ENCODE measurements at places on chromosomes 5 and 9.
A peak's percentile ranks its signal among the peaks of the same experiment; 100 is the strongest.

GRCh38 chr9:100591139-100591538 lies 13.3 kb downstream of the CAVIN4 start:
- no peak for DNase-seq

DNA sequence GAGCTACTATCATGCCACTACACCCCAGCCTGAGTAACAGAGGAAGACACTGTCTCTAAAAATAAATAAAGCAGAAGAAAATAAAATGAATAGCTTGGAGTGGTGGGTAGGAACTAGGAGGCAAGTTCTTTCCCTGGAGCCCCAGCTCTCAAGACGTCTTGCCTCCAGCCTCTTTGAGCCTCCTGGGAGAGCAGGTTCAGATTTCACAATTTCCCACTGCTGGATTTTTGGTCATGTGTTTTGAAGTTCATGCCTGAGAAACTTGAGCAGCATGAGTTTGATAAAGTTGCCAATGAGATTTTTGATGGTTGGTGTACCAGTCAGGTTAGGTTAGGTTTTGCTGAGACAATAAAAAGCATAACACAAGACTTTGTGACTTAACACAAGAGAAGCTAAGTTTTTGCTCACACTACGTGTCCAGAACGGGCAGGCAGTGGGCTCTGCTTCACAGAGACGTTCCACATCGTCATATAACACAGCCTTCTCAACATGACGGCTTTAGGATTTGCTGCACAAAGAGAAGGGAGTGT lies 4.1 kb upstream of the CCDC69 start:
- DNase-seq = no peak

- peak; percentile 74 for DNase-seq
Observed at GRCh38 chr5:169637549-169638121, 560 bp downstream of the DOCK2 start.

DNA sequence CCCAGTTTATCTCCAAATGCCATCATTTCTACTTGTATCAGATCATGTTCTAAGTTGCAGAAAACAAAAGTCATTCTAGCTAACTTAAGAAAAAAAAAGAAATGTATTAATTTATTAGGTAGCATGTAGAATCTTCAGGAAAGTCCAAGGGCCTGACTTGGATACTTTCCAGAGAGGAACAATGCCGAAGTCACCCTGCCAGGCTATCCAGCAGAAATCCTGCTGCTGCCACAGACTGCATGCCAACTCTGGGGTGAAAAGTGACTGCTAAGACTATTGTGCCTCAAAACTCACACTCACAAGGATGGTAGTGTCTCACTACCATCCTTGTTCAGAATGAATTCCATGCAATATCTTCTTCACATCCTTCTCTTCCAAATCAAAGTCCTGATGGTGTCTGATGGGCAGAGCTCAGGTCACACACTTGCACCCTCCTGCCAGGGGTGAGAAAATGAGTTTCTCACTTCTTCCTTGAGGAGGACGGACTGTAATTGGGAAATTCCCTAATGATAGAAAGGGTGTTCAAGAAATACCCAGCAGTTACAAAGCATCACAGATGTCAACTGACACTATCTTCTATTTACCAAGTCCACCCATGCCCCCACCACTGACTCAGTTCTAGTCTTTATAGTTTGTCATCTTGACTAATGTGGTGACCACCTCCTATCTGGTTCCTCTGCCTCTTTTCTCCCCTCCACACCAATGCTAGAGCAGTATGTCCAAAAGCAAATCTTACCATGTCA lies 279.4 kb downstream of the CWC27 start:
- no peak for DNase-seq

DNA sequence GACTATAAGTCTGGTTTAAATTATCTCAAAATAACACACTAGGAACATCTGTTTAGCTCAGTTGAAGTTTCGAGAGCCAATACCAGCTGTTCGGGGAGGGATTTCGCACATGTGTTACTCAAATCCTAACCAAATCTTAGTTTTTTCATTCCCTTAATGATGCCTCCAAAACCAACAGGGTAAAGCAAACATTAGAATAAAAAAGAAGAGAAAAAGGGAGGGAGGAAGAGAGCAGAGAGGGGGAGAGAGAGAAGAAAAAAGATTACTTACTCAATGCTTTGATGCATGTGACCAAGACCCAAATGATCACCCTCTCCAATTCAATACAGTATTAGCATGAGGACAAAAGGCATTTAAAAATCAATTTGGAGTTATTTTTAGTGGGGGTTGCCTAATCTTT lies 86.0 kb upstream of the NR5A1 start:
- no peak for DNase-seq

DNA sequence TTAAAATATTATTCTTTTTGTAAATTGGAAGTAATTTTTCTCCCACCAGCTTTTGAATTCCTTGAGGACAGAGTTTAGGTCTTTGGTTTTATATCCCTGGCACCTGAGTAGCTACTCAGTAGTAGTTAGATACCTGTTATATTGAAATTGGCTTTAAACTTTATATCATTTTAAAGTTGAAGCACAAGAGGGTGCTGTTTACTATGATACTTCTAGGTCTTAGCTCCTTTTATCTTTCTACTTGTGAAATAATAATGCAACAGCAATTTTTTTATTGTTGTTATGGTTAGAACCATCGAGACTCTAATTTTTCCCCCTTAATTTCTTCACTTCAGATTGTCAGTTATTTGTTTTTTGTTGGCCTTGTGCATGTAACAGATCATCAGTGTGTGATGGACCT lies 46.3 kb downstream of the AP3S1 start:
- no peak for DNase-seq

DNA sequence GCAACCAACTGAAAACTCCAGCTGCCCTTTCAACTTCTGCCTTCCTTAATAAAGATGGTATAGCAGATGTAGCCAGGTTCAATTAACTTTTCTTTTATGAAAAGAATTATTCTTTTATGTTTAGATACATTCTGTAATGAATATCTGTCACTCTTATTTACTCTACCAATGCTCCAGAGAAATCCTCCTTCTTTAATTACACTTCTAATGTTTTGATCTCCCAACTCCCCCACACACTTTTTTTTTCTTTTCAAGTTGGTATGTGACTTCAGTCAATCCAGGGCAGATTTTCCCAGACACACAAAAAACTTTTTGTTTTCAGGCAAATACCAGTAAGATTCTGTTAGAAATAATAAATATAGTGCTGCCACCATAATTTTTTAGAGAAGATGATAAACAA lies 1000.0 kb upstream of the DMAC1 start:
- DNase-seq = no peak

DNA sequence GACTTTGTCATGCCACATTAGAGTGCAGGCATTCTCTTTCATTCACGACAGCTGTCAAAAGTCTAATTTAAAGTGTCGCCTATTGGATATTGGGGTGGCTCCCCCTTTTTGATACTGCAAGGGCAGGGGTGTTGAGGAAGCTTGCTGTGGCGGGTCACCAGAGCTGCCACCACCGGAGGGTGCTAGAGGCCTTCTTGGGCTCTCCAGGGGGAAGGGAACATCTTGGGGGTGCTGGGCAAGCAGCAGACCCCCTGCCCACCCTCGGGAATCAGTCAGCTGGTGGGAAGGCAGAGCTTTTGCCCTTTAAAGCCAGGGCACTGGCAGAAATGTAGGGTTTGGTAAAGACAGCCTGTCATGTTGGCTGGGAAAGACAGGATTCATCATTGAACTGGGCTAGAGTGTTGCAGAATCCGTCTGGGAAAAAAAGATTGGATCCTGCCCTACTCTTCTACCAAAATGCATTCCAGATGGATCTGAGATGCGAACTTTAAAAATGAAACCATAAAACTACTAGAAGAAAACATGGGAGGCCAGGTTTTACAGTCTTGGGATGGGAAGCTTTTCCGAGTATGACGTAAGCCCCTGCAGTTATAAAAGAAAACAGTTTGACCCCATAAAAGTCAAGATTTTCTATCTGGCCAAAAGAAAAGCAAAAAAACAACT lies 22.3 kb downstream of the COL5A1 start:
- DNase-seq = no peak

DNA sequence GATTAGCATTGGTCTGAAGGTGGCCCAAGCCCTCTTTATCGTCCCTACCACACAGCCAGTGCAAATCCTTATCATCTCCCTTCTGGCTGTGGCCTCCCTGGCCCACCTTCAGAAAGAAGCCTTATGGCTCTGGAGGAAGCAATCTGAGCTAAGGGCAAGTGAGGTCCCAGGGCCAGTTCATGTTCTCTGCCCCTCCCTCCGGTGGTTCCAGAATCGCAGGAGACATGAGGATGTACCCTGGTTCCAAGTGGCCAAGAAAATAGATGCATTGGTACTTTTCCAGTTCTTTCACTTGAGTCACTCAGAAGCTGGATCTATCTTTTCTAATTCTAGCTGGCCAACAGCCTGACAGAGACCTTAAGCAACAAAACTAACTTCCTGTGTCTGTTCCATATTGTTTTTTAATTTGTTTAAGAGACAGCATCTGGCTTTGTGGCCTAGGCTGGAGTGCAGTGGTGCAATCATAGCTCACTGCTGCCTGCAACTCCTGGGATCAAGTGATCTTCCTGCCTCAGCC lies 60.7 kb downstream of the LHFPL2 start:
- DNase-seq = no peak

DNA sequence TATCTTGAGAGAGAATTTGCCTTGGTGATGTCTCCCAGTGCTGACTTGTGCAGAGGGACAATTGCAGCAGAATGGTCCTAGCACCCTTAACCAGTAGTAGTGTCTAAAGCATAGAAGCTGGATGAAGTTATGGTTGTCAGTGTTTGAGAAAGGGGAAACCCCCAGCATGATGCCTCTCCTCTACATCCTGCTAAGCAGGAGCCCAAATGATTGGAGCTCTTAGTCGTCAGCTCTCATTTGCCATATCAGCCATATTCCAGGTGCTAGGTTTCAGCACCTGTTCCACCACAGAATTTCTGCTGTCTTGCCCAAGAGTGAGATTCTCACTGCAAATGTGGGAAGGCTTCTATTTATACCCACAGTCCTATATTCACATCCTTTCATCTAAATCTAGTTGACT lies 43.7 kb upstream of the RFX3 start:
- no peak for DNase-seq

- no peak for DNase-seq
Observed at GRCh38 chr5:60312098-60312497, 387.9 kb downstream of the DEPDC1B start.

GRCh38 chr9:126614088-126614454 lies 343 bp downstream of the LMX1B start:
- no peak for DNase-seq

GRCh38 chr9:93821307-93821703 lies 133.8 kb downstream of the BARX1 start:
- no peak for DNase-seq

- DNase-seq = no peak
Observed at GRCh38 chr5:122182491-122182921, 53.2 kb downstream of the ZNF474 start.

GRCh38 chr9:86994231-86994630 lies 46.9 kb upstream of the GAS1 start:
- DNase-seq = no peak

DNA sequence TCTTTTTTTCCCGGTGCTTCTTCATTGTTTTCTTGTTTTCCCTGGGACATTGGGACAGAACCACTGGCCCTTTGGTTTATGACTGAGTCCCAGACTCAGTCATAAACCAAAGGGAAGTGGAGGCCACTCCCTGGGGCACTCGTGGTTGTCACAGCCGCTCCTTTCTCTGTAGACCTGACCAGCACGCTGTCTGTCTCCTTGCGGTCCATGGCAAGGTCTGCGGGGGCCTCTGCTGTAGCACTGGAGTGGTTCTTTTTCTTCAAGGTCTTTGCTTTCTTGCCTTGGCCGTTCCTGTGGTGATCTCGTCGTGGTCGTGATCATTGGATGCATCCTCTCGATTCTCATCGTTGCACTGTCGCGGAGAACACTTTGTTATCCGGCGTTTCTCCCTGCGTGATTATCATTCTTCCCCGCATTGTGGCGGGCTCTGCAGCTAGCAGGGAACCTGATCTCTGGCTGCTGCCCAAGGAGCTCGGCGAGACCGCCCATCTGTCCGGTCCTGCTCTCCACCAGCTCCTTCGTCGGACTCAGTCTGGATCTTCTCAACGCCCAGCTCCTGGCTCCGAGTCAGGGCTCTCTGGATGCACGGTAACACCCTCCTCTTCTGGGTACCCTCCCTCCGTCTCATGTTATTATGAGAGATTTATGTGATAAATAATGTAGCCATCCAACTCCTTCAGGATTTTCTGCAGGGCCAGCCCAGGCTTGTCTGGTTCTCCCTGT lies 43.5 kb upstream of the MPDZ start:
- no peak for DNase-seq

DNA sequence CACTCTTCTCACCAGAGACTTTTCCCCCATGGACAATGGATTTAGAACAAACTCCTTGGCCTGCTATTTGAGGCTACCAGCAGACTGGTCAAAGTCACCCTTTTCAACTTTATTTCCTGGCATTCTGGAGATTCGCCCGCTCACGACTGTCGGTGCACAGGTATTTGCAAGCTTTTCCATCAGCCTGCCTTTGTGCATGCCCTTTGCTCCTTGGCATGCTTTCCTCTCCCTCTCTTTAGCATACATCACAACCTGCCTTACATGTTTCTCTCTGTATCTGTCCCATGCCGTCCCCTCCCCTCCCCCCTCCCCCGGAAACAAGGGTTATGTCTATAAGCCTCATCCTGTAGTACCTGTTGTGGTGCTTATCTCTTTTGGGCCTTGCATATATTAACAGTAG lies 257.1 kb downstream of the AOPEP start:
- no peak for DNase-seq

Measured in stimulated activated CD4-positive, alpha-beta T cell treated with anti-CD3 and anti-CD28 coated beads, Interleukin-2, amount 100 ng/mL, for 24 hours (primary cell).